Left forelimb (tissue), 1 donor: ENCODE measurements at places on chromosomes 11 and 22.

GRCh38 chr11:280706-281485, 2.7 kb downstream of the NLRP6 start:
- DNase-seq, result peak; percentile 56

- no peak for DNase-seq
Observed at GRCh38 chr11:113991170-113991569, 16.3 kb downstream of the HTR3A start.

GRCh38 chr22:36160499-36160942, at the start of gene APOL3:
Gene APOL3, minus strand, starts transcription at chr22:36160755. Its CDS starts 11,700 bp downstream, at chr22:36149055.
- DNase-seq, result no peak

DNA sequence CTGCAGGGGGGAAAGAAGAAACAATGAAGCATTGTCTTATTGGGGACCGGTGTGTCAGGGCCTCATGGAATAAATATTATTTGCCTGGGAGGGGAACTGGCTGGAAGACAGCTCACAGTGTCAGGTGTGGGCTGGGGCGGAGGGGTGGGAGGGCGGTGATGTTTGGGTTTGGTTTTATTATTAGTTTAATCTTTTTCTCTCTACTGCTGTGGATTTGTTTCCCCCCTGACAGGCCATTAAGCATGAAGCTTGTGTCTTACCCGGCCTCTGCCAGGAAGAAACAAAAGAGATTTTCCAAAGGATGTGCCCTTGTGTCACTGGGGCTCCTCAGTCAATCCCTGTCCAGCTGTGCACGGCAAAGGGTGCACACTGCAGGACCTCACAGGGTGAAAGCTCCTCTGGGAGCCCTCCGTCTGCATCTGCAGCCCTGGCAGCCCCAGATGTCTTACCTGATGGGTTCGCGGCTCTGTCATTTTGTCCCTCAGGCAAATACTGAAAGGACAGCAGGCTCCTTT, 203.1 kb upstream of the TMEM45B start:
- no peak for DNase-seq

DNA sequence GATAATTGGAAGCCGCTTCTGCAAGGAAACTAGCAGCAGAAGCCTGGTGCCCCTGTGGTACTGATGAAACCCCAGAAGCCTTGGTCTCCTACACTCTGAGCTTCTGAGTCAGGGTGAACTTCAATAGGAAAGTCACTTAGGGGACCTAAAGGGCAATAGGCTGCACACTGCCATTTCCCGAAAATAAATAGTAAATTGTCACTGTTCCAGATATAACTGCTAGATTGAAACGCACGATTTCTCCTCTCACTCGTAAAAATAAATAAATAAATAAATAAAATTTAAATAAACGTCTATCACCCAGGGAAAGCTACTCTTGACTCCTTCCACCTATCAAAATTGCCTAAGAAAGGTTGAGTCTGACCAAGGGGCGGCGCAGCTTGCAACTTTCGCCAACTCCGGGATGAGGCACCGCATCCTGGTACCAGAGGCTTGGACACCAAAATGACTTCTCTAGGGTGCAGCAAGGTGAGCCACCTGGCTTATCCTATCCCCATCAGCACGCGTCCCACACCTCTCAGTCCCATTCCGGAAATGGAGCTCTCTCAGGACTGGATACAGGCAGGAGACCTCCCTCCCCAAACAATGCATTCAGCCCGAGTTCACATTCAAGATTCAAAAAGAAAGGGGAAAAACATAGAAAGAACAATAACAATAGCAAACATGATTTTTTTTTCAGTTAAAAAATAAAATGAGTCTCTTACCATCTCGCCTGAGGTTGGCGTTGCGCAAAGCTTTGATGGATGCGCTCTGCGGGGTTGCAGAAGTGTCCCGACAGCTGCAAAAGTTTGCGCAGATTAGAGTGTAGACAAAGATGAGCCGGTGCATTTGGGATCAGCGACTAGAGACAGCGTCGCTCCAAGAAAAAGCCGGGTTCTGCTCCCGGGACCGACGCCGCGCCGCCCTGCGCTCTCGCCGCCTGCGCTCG, 583 bp downstream of the PDGFD start:
- DNase-seq, result peak; percentile 65

GRCh38 chr11:133078591-133079404, 453.5 kb downstream of the OPCML start:
- DNase-seq, result no peak

GRCh38 chr11:35617687-35618496, at the start of gene FJX1:
Gene FJX1, plus strand, starts transcription at chr11:35618460. Its CDS starts 177 bp downstream, at chr11:35618637.
- DNase-seq, result peak; percentile 89

DNA sequence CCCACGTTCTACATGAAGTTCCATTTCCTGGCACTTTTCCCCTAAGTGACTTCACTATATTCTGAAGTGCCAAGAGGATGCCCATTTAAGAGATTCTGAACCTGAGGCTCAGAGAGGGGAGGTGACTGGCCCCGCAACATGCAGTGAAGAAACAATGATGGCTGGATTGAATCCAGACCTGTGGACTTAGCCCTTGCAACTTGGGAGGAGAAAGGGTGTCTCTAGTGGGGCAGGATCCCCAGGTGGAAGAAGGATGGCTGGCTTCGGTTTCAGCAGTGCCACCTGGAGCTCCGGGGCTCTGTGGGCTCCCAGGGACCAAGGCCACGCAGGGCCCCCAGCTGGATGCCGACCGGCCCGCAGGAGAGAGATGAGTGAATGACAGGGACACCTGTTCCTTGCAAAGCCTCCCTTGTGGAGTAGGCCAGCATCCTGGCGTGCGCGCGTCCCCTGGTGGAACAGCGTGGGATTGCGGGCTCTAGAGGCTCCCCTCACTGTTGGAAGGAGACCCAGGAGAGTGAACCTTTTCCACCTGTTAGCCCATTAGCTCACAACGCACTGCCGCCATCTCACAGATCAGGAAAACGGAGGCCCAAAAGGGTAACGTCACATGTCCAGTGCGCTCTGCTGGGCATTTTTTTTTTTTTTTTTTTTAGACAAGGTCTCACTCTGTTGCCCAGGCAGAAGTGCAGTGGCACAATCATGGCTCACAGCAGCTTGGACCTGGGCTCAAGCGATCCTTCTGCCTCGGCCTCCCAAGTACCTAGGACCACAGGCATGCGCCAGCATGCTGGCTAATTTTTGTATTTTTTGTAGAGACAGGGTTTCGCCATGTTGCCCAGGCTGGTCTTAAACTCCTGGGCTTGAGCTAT, 104.7 kb downstream of the KIAA1671 start:
- peak; percentile 76 for DNase-seq

GRCh38 chr22:28096161-28096560, 177.1 kb upstream of the PITPNB start:
- DNase-seq, result no peak

GRCh38 chr11:102306817-102307726, 10.2 kb upstream of the BIRC3 start:
- DNase-seq, result no peak

GRCh38 chr11:62245271-62245753, 3.3 kb downstream of the SCGB1D2 start:
- DNase-seq, result no peak

DNA sequence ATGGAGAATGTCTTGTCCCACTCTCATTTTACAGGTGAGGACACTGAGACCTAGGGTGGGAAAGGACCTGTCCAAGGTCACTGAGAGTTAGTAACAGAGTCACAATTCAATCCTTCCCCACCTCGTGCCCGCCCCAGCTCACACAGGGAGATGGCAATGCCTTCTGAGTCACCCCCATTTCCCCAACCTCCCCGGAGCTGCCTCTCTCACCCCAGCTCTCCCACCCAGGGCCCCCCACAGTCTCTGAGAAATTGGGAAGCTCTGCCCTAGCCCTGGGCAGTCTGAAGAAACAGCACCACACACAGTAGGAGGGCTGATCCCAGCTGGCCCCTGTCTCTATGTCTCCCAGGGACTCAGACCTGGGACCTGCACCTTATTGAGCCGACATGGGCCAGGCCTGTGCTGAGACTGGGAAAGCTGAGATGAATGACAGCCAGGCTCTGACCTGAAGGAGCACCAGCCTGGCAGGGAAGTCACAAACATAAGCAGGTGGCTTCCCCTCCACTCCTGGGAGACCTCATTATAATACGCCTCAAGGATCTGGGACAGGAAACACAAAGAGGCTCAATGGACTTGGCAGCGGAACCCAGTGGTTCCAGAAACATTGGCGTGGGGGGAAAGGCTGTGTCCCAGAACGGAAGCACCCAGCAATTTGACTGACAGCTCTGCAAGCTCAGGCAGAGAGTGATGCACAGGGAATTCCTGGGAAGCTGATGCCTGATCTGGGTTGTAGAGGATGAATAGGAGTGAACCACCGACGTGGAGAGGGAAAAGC, 51.0 kb downstream of the CD6 start:
- DNase-seq, result peak; percentile 48

GRCh38 chr11:86067009-86067850, 1.7 kb downstream of the PICALM start:
- no peak for DNase-seq

GRCh38 chr11:46902694-46903093, 15.7 kb downstream of the LRP4 start:
- no peak for DNase-seq

DNA sequence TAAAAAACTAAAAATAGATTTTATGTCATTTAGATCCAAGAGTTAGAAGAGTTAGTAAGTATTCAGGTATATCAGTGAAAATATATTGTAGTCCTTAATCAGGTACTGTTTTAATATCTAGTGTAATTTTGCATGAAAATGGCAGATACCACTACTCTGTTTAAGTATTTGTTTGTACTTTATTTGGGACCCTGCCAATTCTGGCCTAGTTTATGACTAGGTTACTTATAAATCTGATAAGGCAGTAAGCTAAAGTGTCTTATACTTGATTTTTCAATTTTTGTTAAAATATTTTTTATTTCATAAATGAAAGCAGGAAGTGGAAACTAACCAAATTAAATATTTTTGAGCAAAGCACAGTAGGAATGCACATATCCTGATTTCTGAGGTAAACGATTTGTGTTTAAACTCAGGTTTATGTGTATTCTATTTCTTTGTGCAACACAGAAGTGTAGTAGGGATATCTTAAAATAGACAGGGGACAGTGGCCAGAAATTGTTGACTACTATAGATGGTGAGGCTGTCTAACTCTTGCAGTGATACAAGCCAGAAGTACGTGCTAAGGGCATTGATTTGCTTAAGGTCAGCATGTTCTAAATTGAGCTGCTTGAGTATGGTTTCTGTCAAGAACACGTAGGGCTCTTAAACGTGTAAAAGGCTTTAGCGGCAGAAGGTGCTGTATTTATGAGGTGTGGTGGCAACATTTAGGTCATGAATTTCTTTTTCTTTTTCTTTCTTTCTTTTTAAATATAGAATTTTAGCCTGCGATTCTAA, 34.0 kb downstream of the HIPK3 start:
- DNase-seq, result no peak

- no peak for DNase-seq
Observed at GRCh38 chr22:28332410-28332809, 347.2 kb downstream of the TTC28 start.

- DNase-seq, result no peak
Observed at GRCh38 chr11:36023922-36024321, 80.1 kb downstream of the LDLRAD3 start.

GRCh38 chr11:119052163-119052814, 4.7 kb downstream of the HYOU1 start:
- no peak for DNase-seq
